Osteocyte (in vitro differentiated cells): ENCODE measurements at places on chromosomes 5 and 9. TPM values are rescaled to one million over a fixed set of nuclear protein-coding genes. Genes with fewer than 3 reads are reported as not detected.

ZMAT2 gene
- total RNA-seq: 47.5 and 50.9 TPM in 2 replicates

FAF2 gene
- 46.9 and 47.6 TPM in 2 replicates for total RNA-seq

WDR38 gene
- total RNA-seq: not detected in 2 replicates

SLC34A1 gene
- total RNA-seq: not detected in 2 replicates

ALDH1B1 gene
- total RNA-seq: 10.5 and 10.7 TPM in 2 replicates

MAST4 gene
- total RNA-seq: 10.5 and 12.9 TPM in 2 replicates

CER1 gene
- not detected in 2 replicates for total RNA-seq

SPAG8 gene
- 2.4 TPM in 2 replicates for total RNA-seq

UHRF2 gene
- total RNA-seq: 66.7 and 69.6 TPM in 2 replicates

PCDHGB1 gene
- total RNA-seq: 1.4 and 1.8 TPM in 2 replicates

FAXDC2 gene
- 23.7 and 25.7 TPM in 2 replicates for total RNA-seq

- H3K36me3 ChIP-seq: peaks cover 59% of the 10 kb centered on the region
- no peak for DNase-seq
- peak overlapping the region; percentile 66 for H3K27ac ChIP-seq
- peaks cover 55% of the 10 kb centered on the region for H3K4me1 ChIP-seq
- peak overlapping the region; percentile 1 for H3K4me3 ChIP-seq
- no peaks in the 10 kb centered on the region for H3K27me3 ChIP-seq
These were observed 9.3 kb upstream of the FGF18 start for GRCh38 chr5:171410181-171410580.

- DNase-seq: no peak
- no peaks in the 10 kb centered on the region for H3K36me3 ChIP-seq
- H3K4me3 ChIP-seq: no peak overlapping the region
- H3K4me1 ChIP-seq: peaks cover 2% of the 10 kb centered on the region
- peaks cover 2% of the 10 kb centered on the region for H3K27me3 ChIP-seq
These were observed 88.5 kb downstream of the NDFIP1 start for GRCh38 chr5:142197098-142197497.

- H3K4me3 ChIP-seq: no peak overlapping the region
- no peaks in the 10 kb centered on the region for H3K4me1 ChIP-seq
- H3K27me3 ChIP-seq: no peaks in the 10 kb centered on the region
- no peak overlapping the region for H3K27ac ChIP-seq
These were observed 257.9 kb downstream of the ASTN2 start for GRCh38 chr9:117156771-117157535.

DNA sequence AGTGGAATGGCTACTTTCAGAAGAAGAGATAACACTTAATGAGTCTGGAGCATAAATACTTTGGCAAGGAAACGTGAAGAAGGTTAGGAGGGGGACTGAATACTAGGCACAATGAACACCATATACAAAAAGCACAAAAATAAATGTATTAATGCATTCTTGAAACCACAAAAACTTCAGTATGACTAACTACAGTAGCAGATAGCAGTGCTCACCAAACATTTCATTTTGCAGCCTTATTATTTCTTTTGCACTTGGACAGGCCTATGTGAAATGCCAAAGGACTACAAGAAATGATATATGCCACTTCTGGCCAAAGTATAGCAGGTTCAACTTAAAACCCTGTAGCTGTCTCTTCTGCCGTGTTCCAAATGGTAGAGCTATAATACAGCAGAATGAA, 26.3 kb downstream of the UBQLN1 start:
- peaks cover 30% of the 10 kb centered on the region for H3K36me3 ChIP-seq
- no peak overlapping the region for H3K4me3 ChIP-seq
- no peak for DNase-seq

- H3K27ac ChIP-seq: no peak overlapping the region
- peaks cover 8% of the 10 kb centered on the region for H3K4me1 ChIP-seq
- no peak for DNase-seq
- H3K27me3 ChIP-seq: no peaks in the 10 kb centered on the region
- no peak overlapping the region for H3K4me3 ChIP-seq
- peaks cover 6% of the 10 kb centered on the region for H3K36me3 ChIP-seq
These were observed 544.7 kb upstream of the KLF4 start for GRCh38 chr9:108033976-108034964.

DNA sequence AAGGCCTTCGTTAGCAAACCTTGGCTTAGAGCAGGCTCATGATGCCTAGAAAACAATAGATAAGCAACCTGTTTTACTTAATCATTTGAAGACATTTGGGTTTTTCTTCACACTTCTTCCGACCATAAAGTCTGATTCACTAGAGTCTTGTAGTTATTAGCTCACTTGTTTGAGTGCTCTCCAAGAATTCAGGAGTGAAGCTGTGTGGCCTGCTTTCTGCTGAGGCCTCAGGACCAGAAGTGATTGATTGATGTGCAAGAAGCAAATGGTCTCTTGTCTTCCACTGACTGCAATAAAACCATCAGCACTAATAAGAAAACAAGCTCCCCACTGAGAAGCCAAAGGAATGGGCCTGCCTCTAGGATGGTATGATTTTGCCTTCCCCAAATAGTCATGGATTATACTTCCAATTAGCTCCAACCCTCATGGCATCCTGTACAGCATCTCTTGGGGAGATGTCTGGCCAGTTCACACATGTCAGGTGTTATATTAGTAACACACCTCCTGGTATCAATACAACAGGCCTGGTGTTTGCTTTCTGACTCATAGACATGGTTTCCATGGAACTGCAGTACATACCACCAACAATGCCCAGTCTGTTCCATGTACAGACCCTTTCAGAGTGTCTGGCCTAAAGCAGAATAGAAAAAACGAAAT, 317.6 kb downstream of the CWC27 start:
- no peak overlapping the region for H3K27ac ChIP-seq
- H3K4me1 ChIP-seq: no peaks in the 10 kb centered on the region
- no peaks in the 10 kb centered on the region for H3K27me3 ChIP-seq
- DNase-seq: no peak

DNA sequence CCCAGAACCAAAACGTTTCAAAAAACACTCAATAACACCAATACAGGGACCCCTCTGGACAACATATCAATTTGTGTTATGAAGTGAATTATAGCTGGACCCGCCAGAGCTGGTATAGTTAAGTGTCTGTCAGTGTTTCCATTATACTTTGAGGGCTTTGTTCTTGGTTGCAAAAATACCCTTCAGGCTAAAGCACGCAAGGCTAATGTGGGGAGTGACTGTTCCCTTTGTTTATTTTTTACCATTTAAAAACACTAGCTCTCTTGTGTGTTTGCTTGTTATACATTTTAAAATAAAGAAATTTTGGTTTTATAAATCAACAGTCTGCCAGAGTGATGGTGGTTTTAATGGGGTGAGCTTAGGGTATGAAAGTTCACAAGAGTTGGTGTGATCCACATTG, 859.5 kb downstream of the PTPRD start:
- peak overlapping the region; percentile 89 for H3K27ac ChIP-seq
- peaks cover 78% of the 10 kb centered on the region for H3K4me1 ChIP-seq
- H3K36me3 ChIP-seq: no peaks in the 10 kb centered on the region
- no peaks in the 10 kb centered on the region for H3K27me3 ChIP-seq
- no peak overlapping the region for H3K4me3 ChIP-seq

DNA sequence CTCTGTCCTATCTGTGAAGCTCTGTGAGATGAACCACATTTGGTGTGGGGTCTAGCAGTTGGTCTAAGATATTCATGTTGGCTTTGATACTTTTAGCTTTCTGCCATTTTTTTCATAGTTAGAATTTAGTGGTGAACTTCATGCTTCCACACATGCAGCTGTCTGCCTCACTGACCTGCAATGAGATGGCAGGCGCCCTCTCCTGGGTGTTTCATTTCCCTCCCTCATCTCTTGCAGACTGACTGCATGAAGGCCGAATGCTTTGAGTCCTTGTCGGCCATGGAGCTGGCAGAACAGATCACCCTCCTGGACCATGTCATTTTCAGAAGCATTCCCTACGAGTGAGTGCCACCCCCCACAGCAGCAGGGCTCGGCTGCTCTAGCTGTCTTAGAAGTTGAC, 26.1 kb upstream of the CKMT2 start:
- DNase-seq: no peak
- no peaks in the 10 kb centered on the region for H3K4me1 ChIP-seq
- no peak overlapping the region for H3K4me3 ChIP-seq
- no peak overlapping the region for H3K27ac ChIP-seq
- H3K27me3 ChIP-seq: peaks cover 10% of the 10 kb centered on the region
- H3K36me3 ChIP-seq: no peaks in the 10 kb centered on the region

DNA sequence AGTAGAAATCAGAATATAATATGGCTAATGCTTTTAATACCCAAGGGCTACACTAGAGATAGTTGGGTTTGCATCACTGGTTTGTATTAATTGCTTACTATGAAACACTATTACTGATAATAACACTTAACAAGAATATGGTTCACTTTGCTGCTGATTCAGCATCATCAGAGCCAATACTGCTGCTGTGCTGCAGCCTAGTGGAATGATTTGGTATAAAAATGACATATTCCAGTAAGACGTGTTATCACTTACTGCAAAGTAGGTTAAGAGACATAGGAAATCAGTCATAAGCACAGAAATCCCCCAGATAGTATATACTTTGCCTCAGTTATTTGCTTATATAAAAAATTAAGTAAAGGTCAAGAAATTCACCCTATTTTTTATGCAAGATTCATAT, 2.8 kb downstream of the CDH10 start:
- DNase-seq: no peak
- peaks cover 8% of the 10 kb centered on the region for H3K4me1 ChIP-seq
- H3K36me3 ChIP-seq: no peaks in the 10 kb centered on the region
- no peak overlapping the region for H3K4me3 ChIP-seq
- peaks cover 38% of the 10 kb centered on the region for H3K27me3 ChIP-seq
- no peak overlapping the region for H3K27ac ChIP-seq

DNA sequence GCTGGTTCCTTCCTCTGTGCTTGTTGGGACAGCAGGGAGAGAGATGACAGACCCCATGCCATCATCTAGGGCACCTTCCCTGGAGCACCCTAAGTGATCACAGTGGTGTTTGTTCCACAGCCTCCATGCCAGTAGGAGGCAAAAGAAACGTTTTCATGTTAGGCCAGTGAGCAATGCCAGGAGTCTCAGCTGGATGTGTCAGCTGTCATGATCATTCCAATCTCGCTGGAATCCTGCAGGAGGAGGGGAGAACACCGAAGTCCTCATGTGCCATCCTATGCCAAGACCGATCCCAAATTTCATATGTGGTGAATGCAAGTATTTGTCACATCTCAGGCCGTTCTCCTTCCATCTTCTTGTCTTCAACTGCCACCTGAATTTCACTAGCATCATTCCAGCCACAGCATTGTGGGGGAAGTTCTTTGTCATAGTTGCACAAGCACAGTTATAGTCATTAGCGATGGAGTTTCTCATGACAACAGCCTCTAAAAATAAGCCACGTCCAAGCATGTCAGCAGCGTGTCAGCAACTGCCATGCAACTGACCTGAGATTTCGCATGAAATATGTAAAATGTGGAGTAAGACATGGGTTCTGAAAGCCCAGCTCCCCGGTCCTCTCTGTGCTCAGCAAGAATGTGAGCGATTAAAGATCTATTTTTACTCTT, 97.2 kb upstream of the DNAH5 start:
- no peaks in the 10 kb centered on the region for H3K27me3 ChIP-seq
- H3K27ac ChIP-seq: no peak overlapping the region
- H3K4me3 ChIP-seq: no peak overlapping the region
- peaks cover 38% of the 10 kb centered on the region for H3K4me1 ChIP-seq

GRCh38 chr5:149935431-149935901, 9.1 kb downstream of the PDE6A start:
- no peak for DNase-seq
- no peaks in the 10 kb centered on the region for H3K36me3 ChIP-seq
- H3K27me3 ChIP-seq: no peaks in the 10 kb centered on the region
- H3K27ac ChIP-seq: no peak overlapping the region
- peaks cover 43% of the 10 kb centered on the region for H3K4me1 ChIP-seq

DNA sequence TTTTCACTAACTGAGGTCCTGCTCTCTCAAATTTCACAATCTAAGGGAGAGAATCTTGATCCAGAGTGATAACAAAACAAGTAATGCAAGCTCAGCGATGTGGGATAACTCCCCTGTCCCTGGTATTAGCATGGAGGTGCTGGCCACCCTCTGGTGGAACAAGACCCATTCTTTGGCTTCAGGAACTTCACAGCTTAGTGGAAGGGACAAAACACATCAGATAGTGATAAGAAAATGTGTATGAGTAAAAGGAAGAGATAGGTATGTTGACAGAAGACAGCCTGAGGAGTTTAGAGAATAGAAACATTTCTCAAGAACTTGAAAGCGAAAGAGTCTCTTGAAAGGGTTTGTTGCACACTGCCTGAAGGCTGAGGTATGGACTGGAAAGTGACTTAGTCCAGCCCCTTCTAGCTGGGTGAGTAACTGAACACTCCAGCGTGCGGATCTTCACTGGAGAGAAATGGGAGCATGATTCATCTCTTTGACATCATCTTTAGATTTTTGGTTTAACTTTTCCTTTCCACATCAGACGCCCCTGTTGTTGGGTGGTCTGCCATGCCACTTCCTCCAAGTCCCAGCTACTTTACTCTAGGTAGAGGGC, 25.4 kb upstream of the ZSWIM6 start:
- no peak overlapping the region for H3K4me3 ChIP-seq
- H3K4me1 ChIP-seq: peaks cover 71% of the 10 kb centered on the region
- H3K27ac ChIP-seq: peak overlapping the region; percentile 58
- no peak for DNase-seq
- no peaks in the 10 kb centered on the region for H3K27me3 ChIP-seq

DNA sequence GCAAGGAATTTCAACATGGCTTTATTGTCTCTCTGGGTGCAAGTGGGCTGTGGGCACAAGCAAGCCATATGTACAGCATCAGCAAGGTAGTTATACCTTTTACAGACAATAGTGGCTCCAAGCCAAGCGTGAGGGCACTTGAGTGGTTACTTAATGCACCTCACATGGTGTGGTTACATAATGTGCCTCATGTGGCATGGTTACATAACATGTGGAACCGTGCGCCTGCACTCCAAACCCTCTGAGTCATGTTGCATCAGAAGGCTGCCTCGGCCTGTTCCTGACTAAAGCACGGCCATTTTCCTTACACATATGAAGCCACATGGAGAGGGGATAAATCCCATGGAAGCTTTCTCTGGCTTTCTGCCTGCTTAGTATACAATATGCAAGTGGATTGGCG, 150.9 kb downstream of the OSTF1 start:
- H3K27me3 ChIP-seq: peaks cover 14% of the 10 kb centered on the region
- no peak for DNase-seq
- no peak overlapping the region for H3K27ac ChIP-seq
- H3K4me1 ChIP-seq: no peaks in the 10 kb centered on the region
- no peaks in the 10 kb centered on the region for H3K36me3 ChIP-seq
- no peak overlapping the region for H3K4me3 ChIP-seq

- H3K4me3 ChIP-seq: no peak overlapping the region
- peak overlapping the region; percentile 59 for H3K27ac ChIP-seq
- peaks cover 54% of the 10 kb centered on the region for H3K4me1 ChIP-seq
- no peaks in the 10 kb centered on the region for H3K36me3 ChIP-seq
- no peaks in the 10 kb centered on the region for H3K27me3 ChIP-seq
- no peak for DNase-seq
These were observed 3.0 kb upstream of the CDX1 start for GRCh38 chr5:150163547-150164059.

DNA sequence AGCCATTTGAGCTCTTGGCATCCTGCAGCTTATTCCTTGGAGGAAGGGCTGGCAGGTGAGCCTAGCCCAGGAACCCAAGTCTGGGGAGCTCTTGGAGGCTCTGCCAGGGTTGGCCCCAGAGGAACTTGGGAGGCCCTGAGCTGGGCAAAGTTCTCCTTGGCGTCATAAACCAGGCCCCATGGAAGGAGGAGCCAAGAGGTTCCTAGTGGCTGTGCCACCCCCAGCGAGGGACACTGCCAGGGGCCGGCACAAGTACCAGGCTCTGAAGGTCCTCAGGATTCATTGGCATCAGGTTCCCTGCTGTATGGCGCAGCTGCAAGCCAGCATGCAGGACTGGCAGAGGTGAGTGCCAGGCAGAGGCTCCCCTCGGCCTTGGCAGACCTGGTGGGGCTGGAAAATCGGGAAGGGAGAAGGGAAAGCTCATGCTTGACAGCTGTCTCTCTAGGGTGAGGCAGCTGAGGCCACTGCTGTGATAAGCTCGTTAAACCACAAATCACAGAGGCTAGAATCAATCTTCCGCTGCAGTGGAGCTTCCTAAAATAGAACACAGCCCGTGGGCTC, 54.6 kb upstream of the SYNPO start:
- H3K27me3 ChIP-seq: no peaks in the 10 kb centered on the region
- H3K4me1 ChIP-seq: peaks cover 32% of the 10 kb centered on the region
- DNase-seq: no peak
- H3K4me3 ChIP-seq: no peak overlapping the region
- no peak overlapping the region for H3K27ac ChIP-seq
